ENCODE measurements at places on chromosomes 2 and 18. TPM values are rescaled to one million over a fixed set of nuclear protein-coding genes. Genes with fewer than 3 reads are reported as not detected.

Gene RFX8
- total RNA-seq, result 10.4 TPM

Gene TANC1
- 14.7 TPM for total RNA-seq

Gene MLPH
- 5.4 TPM for total RNA-seq

Gene IL1RL1
- 0.17 TPM for total RNA-seq

Gene LONRF2
- under 0.01 TPM for total RNA-seq

Gene ALPI
- total RNA-seq, result not detected

Gene TEX44
- total RNA-seq, result not detected

Gene RASGRP3
- 0.63 TPM for total RNA-seq

Gene GNLY
- total RNA-seq, result not detected

All from bronchial smooth muscle cell (primary cell).